ENCODE measurements at places on chromosomes 2 and 18.

GRCh38 chr2:204042401-204042800, 105.8 kb downstream of the ICOS start:
- DNase-seq, result no peak

- no peak for DNase-seq
Observed at GRCh38 chr2:13572466-13572865, 855.7 kb downstream of the TRIB2 start.

GRCh38 chr2:179454443-179455171, 190.0 kb upstream of the SESTD1 start:
- no peak for DNase-seq

DNA sequence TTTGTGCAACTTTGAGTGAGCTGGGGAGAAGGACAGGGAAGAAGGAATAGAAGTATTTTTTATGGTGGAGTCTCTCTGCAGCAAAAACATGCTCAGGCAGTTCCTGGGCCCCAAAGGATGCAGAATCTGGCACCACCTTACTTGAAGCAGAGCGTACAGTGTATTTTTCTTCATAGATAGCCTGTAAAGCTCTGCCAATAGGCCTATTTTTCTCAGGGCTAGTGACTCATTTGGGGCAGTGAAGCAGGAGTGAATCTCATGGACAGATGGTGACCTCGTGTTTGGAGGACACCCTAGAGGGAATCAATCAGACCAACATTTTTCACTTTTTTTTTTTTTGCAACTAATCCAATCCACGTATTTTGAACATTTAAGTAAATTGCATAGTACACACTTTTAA, 268.1 kb upstream of the CXCR4 start:
- no peak for DNase-seq

DNA sequence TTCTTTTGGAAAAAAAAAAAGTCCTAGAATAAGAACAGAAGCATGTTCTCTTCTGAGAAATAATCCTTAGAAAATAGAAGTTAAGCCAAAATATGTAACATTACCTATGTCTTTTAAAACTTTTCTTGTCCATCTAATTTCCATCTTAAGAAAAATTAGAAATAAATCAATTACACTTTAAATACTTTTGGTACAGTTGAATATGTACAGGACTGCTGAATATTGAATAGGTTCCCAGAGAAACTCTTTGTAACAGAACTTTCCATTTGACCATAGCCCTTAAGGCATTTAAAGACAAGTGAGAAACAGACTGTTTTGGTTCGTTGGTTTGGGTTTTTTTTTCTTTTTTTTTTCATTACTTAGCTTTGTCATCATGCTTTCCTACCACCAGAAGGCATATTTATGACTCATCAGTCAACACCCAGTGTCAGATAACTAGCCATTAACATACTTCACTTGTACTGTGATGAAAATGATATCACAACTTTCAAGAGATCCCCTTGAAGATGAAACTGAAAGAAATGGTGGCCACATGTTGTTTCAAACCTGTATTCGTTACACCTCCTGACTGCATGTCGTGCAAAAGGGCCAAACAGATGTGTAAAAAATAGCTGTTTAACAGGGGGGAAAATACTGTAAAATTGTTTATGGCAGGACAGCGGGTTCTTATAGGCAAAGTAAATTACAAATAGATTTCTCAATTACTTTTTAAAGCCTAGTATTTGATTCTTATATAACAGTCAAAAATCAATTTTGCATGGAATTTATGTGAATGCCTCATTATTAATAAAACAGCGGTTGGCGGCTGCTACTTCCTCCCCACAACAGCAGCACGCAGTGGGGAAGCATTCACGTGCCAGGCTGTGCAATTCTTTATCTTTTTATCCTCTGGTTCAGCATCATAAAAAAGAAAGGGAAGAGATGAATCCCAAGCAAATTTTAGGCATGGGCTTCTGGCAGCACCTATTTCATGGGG, 280.7 kb upstream of the HNRNPA3 start:
- DNase-seq, result no peak

GRCh38 chr2:240363746-240364581, 71.5 kb upstream of the GPC1 start:
- DNase-seq, result no peak

DNA sequence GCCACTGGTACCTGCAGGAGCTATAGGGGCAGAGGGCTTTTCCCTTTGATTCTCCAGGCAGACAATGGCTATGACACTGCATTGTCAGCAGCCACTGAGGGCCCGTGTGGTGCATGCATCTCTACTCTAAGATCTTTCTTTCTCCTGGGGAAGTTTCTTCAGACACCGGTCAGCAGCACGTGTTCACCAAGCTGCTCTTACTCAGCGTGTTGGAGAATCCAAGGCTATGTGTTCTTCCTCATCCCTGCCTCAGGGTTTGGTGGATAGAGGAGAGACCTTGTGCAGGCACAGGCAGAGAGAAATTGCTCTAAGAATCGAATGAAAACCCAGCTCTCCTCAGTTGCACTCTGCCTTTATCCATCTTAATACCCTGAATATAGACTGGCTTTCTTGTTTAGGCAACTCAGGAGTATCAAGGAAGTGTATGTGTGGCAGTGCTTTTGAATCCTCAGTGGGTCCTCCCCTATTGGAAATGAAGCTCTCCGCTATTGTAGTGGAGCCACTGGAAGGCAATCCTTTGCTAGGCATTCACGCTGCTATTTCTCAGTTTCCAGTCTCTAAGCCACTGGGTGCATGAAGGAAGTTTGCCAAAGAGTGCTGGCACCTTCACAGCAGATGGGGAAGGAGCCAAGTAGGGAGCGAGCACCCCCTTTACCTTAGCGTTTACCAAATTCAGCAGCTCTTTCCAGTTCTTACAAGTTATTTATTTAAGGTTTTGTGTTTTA, 86.9 kb upstream of the EML6 start:
- no peak for DNase-seq

DNA sequence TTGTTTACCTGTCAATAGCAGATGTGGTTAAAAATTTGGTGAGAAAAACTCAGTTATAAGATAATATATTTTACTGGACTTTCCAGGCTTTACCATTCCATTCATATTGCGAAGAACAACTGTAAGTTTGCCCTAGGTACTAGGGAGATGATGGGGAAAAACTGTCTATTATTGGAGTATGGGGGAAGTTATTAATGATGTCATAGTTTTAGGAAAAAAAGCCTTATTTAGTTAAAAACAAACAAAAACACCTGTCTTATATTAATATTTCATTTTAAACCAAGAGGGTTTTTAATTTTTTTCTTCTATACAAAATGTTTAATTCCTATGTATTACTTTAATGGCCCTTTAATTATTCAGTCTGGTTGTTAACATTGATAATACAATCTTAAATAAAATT, 18.2 kb downstream of the SP9 start:
- no peak for DNase-seq

DNA sequence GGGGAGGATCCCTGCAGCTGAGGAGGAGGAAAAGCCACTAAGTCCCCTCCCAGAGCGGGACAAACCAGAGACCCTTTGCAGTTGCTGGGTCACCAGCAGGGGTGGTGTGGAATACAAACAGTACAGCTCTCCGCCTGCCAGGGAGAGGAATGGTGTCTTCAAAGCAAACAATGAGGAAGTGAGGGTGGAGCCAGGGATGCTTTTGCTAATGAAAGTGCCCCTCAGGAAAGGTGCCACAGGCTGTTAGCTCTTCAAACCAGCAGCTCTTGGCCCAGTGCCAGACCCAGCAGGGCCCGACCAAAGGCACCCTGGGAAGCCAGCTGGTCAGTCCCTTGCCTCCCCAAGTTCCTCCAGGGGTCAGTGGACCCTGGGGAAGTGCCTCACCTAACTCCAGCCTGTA, 102.8 kb downstream of the HIBCH start:
- DNase-seq, result peak; percentile 91

- no peak for DNase-seq
Observed at GRCh38 chr18:35547008-35547605, 34.4 kb upstream of the GALNT1 start.

DNA sequence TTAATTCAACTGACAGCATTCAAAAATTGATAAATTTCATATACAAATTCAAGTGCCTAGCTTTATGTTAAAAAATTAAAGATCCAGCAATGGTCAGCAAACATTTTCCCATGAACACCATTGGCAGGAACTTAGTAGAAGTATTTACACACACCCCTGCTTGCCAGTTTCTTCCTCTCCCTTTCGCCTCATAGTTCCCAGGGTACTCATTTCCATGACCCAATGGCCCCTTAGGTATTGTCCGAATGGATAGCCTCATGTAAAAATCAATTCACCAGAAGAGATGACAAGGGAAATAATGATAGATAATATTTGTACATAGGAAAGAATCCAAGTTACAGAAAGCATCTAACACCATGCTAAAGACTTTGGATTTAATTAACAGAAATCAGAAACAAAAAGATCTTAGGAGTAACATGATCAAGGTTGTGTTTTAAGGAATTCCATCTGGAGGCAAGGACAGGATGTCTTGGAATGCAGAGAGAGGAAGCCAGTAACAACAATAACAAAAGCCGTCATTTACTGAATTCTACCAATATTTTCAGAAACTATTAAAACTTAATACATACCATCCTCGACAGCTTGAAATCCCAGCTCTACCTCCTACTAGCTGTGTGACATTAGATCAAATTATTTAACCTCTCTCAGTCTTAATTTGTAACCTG, 423.0 kb downstream of the IRS1 start:
- no peak for DNase-seq

GRCh38 chr2:158664987-158665386, 130.1 kb upstream of the DAPL1 start:
- DNase-seq, result no peak

DNA sequence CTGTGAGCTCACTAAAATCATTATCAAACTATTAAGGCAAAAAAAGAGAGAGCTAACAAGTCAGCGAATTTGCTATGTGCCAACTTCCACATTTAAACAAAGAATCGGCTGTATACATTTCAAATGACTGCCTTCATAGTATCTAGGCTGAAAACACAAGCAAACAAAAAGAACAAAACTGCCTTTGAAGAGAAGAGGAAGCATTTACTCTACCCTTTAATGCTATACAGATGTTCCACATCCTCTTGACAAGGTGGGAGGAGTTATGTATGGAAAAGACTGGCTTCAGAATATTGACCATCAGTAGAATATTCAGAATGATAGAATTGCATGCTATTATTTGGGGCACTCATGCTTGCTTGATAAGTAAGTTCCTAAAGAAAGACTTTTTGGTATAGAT, 741.7 kb downstream of the PLCL1 start:
- DNase-seq, result no peak

GRCh38 chr18:30350263-30350662, 692.3 kb downstream of the DSC3 start:
- DNase-seq, result no peak

DNA sequence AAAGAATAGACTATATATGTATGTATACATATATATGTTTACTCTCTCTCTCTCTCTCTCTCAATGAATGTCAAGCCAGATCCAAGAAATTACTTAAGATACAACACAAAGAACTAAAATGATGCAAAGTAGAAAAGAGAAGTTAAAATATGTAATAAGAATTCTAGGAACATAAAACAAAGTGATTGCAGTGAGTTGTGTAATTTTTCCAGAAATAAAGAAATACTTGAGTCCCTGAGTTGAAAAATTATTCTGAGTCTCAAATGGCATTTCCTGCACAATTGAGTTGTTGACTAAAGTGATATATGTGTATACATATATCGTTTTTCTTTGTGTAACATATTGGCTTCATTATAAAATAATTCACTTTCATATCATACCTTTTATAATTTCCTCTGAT, 262.4 kb downstream of the INSIG2 start:
- no peak for DNase-seq

DNA sequence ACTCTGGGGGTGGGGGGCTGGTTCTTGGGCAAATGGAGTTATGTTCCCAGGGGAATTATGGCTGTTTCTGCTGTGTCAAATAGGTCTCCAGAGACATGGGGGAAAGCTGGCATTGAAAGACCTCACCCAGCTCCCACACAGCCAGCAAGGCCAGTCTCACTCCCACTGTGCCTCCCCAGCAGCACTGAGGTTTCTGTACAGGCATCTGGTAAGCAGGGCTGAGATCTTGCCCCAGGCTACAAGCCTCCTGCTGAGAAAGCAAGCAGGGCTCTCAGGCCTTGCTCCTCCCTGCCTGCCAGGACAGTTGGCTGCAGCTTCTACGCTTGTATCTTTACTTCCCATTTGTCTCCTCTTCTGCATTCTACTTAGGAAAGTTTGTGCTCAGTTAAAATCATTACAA, 50.5 kb upstream of the FHOD3 start:
- no peak for DNase-seq

DNA sequence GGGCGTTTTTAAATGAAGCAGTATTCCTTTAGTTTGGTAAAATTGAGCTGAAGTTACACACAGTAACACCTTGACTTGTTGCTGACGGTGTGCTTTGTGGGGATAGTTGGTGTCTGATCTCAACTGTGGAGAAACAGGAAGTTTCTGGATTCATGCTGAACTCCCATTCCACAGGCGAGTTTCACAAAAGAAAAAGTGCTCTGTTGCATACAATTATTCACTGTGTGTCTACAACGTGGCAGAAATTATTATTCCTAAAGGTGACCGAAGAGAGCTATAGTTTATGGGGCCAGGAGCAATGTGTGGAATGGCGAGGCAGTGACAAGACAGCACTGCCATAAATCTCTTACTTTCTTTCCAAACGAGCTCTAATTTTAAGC, 463 bp upstream of the CABYR start:
- no peak for DNase-seq

- no peak for DNase-seq
Observed at GRCh38 chr2:21263622-21264021, 139.9 kb downstream of the TDRD15 start.

GRCh38 chr18:74682141-74682990, 84.7 kb downstream of the ZNF407 start:
- DNase-seq, result peak; percentile 39

GRCh38 chr2:239257511-239257937, 143.3 kb downstream of the HDAC4 start:
- no peak for DNase-seq

GRCh38 chr2:14866736-14867352, 234.3 kb downstream of the LRATD1 start:
- DNase-seq, result peak; percentile 84

- no peak for DNase-seq
Observed at GRCh38 chr2:168469281-168469988, 13.4 kb downstream of the CERS6 start.

GRCh38 chr2:226187616-226188015, 612.0 kb downstream of the IRS1 start:
- DNase-seq, result no peak
